H9 (cell line): ENCODE measurements at places on chromosomes 12 and 14. TPM values are rescaled to one million over a fixed set of nuclear protein-coding genes. Genes with fewer than 3 reads are reported as not detected.

POTEG gene
- total RNA-seq: not detected in 2 replicates

RAPGEF3 gene
- total RNA-seq: 5.6 and 7.4 TPM in 2 replicates

RNASE7 gene
- total RNA-seq: not detected in 2 replicates

TMEM52B gene
- total RNA-seq: not detected in 2 replicates

CELA1 gene
- not detected in 2 replicates for total RNA-seq
